ENCODE measurements at places on chromosomes 7 and 10.

- no peak for DNase-seq
Observed at GRCh38 chr7:30924624-30925023, 13.0 kb downstream of the AQP1 start.

GRCh38 chr7:140360697-140361229, 37.6 kb downstream of the SLC37A3 start:
- DNase-seq, result no peak

DNA sequence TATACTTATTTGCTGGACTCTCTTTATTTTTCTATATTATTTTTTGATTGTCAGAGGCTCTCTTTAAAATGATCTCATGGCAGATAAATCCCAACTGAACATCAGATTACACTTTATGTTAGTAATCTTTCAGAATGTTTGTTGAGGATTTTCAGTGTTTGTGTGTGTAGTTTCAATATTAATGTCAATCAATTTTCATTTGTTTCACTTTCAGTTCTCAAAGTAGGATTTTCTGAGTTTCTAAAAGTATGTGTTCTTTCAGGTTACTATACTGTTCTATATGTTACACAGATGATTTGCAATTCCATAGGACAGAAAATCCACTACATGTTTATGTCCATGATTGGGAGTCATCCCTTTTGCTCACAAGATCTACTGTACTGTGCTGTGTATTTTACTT, 311.9 kb upstream of the POT1 start:
- DNase-seq, result no peak

GRCh38 chr10:14879124-14879927, 660 bp downstream of the SUV39H2 start:
- no peak for DNase-seq

DNA sequence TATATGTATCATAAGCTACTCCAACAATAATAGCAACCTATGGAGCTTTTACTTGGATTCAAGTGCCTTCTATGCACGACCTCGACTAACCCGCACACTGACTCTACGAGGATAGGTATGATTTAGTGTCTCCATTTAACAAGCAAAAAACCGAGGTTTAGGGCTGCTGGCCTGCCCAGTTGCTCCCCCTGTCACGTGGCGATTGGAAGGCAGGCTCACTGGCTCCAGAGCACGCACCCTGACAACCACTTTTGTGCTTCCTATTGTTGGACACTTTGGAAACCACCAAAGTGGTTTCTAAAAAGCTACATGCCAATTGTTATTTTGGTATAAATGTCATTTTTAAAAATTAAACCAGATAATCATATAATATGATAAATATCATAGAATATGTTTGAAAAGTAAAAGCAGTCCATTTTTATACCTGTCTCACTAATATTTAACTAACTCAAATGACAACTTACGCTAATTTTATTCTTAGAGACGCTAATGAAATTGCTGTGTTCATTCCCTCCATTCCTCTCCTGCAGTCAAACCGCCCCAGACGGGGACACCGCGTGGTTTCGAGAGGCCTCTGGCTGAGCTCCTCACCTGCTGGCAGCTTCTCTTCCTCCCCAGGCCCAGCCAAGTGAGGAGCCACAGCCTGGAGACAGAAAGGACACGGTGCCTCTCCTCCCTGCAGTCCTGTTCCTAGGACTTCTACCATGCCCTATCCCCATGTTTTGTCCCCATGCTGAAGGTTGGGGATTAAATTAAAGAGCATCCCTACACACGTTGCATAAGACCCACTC, 22.2 kb upstream of the RHEB start:
- DNase-seq, result no peak

- no peak for DNase-seq
Observed at GRCh38 chr7:68256295-68256694, 1259.7 kb downstream of the TYW1 start.

GRCh38 chr10:69745698-69746097, 56.0 kb upstream of the COL13A1 start:
- no peak for DNase-seq

All from activated CD8-positive, alpha-beta memory T cell treated with anti-CD3 and anti-CD28 coated beads for 1 hour (primary cell).